ENCODE measurements at places on chromosomes 3 and 15.
A peak's percentile ranks its signal among the peaks of the same experiment; 100 is the strongest.

GRCh38 chr3:24829011-24829581 is 334.4 kb upstream of the THRB start:
- no peak for DNase-seq

- no peak for DNase-seq
Measured at GRCh38 chr3:134357261-134357913, 16.9 kb downstream of the AMOTL2 start.

GRCh38 chr3:115436767-115437301 is 186.5 kb upstream of the GAP43 start:
- DNase-seq, result peak; percentile 51

DNA sequence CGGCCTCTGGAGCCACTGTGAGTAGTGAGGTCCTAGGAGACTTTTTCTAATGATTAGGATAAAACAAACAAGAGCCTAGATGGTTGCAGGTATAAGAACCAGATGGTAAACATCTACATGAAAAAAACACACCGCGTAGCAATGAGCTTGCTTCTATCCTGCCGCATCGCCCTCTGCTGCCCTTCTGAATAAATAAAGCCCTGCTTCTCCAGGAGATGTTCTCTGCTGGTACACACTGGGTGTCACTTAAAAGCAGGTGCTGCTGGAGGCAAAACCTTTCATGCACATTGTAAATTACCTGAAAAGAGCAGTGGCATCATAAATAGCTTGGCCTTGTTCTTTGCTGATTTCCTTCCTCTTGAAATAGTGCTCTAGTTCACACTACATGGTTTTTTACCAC is 164.4 kb upstream of the TOPAZ1 start:
- no peak for DNase-seq

GRCh38 chr3:19559724-19560442 is 374.1 kb downstream of the EFHB start:
- DNase-seq, result no peak

DNA sequence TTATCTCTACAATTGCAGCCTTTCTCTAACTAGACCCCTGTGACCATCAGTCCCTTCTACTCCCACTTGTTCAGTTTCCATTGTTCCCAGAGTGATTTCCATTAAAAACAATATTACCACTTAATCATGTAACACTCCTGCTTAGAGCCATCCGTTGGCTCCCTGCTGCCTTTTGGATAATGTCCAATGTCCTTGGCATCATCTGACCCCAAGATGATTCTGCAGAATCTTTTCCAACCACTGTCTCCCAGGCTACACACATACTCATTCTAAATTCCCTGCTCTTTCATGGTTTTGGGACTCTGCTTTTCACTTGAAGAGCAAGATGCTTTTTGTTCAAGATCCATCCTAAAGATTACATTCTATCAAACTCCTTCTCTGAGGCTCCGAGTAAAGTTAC is 7.1 kb downstream of the KCNH8 start:
- no peak for DNase-seq

DNA sequence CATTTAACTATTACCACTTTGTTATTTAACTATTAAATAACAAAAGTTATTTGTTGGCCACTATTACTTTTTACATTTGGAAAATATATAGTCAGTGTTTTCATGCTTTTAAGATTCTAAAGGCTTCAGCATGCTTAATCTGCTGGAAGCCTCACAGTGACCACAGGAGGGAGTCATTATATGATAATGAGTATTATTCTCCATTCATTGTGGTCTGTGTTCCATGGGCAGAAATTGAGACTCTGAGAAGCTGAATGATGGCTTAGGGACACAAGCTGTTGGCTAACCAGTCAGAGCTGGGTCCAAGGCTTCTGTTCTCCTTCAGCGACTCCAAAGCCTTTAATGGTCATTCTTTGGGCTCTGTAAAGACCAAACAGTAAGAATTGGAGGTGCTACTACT is 64.7 kb downstream of the BFSP2 start:
- no peak for DNase-seq

DNA sequence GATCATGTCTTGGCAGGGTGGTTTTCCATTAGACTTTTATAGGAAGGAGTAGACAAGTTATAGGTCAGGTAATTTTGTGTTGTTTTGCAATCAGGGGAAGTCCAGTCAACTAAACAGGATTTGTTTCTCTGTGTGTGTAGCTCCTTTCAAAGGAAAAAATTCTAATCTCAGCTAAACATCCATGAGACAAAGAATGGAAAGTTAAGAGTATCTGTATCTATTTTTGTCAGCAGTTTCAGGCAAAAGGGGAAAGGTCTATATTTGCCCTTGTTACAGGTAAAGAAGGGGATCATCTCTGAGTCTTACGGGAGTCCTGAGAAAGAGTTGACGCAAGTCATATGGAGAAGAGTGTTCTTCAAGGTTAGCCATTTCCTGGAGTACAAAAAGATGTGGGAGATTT is 79.3 kb downstream of the GAP43 start:
- no peak for DNase-seq

GRCh38 chr3:153247331-153248330 is 85.6 kb downstream of the RAP2B start:
- DNase-seq, result no peak

DNA sequence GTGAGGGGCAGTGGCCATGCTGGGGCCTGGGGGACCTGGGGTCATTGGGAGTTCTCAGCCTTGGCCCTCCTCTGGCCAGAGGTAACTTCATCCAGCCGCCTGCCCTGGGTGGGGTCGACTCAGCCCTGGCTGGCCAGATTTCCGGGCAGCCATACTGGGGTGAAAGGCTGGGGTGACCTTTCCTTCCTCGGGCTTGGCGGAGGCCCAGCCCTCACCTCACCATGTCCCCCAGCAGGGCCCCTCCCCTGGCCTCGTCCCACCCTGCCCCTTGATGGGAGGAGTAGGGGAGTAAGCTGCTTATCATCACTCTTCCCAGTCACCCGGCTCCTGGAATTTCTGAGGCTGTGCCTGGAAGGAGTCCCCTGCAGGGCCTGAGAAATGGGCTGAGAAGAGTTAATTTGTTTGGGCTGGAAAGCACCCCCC is 5.4 kb downstream of the SEMA3F start:
- no peak for DNase-seq

DNA sequence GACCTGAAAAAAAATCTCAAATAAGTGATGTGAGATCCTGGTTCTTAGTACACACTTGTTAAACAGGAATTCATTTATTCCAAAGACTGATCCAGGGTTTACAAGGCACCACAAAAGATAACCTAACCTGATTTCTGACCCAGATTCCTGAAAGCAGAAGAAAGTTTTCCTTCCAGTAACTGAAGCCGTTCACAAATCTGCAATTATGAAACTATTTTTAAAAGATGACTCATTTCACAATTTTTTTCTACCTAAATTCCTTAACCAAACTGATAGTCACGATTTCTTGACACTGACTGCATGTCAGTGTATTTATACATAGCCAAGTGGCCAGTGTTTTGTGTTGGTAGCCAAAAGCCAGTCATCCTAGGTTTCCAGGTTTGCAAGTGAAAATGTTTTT is 17.1 kb downstream of the SLC9A9 start:
- DNase-seq, result no peak

DNA sequence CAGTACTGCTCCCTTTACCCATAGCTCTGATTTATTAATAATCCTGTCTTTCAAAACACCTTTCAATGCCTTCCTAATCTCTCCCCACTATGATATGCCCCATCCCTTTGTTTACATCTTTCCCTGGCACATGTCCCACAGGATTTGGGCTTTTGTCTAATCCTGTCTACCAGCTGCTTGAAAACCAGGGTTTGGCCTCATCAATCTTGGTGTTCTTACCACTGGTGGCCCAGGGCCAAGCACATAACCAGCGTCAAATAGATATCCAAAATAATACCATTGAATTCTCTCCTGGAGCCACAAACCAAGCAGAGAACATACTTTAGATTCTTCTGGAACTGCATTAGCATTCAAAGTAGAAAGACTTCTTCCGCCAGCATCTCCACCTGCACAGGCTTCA is 104.8 kb upstream of the PPP2R3A start:
- DNase-seq, result no peak

DNA sequence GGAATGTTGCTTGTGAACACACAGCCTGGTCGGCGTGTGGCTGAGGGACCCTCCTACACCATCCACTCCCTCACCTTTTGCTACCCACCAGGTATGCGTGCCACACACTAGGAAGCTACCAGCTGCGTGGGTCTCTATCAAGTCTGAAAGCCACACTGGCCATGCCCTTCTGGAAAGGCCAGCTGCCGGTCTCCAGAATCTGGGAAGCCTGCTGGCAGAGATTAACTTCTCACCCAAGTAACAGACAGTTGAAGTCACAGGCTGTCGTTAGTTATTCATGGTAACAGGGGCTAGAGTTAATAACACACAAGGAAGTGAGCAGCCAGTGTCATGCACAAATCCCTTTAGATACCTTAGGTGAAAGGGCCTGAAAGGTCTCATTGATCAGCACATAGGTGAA is 48.1 kb downstream of the SUSD5 start:
- no peak for DNase-seq

GRCh38 chr3:183437666-183438564 is 9.5 kb upstream of the MCF2L2 start:
- no peak for DNase-seq

- no peak for DNase-seq
Measured at GRCh38 chr15:88571153-88571851, 24.8 kb upstream of the DET1 start.

- no peak for DNase-seq
Measured at GRCh38 chr15:65089206-65089824, 12.8 kb downstream of the KBTBD13 start.

- DNase-seq, result no peak
Measured at GRCh38 chr3:63386568-63386967, 108.5 kb downstream of the SYNPR start.

DNA sequence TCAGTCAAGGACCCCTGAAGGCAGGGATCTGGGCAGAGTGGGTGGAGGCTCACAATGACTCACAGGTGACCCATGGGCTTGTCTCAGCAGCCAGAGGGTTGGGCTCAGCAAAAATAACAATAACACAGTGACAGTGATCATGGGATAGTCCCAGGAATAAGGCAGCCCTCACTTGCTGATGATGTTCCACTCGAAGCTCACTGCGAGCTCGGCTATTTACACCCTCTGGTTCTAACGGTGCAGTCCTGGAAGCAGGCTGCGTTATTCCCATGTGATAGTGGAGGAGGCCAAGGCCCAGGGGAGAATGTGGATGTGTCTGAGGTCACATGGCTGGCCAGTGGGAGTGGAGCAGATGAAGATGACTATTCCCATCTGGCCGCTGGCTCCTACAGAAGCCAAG is 16.2 kb downstream of the CCDC33 start:
- no peak for DNase-seq
